ENCODE measurements at places on chromosomes 1 and 21. TPM values are rescaled to one million over a fixed set of nuclear protein-coding genes. Genes with fewer than 3 reads are reported as not detected.

DNA sequence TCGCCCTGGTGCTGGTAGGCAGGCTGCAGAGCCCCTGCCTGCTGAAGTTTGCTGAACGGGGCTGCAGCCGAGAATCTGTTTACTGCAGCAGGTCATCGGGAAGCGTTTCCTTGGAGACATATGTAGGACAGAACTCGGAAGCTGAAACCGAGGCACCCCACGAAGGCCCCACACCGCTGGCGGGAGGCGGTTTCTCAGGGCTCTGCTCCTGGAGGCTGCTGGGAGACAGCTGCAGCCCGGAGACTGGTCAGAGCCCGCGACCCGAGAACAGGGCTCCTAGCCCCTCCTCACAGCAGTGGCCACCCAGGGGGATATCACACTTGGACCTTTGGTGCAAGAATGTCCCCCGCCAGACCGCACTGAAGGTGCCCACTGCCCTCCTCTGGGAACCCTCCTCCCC, 12.7 kb upstream of the PLCH2 start:
- H3K27ac ChIP-seq = no peak overlapping the region
- H3K27me3 ChIP-seq = peaks cover 87% of the 10 kb centered on the region
- H3K4me3 ChIP-seq = no peak overlapping the region

GRCh38 chr1:202017749-202018467, 7.5 kb downstream of the ELF3 start:
- H3K27ac ChIP-seq = no peak overlapping the region
- peaks cover 6% of the 10 kb centered on the region for H3K27me3 ChIP-seq
- no peaks in the 10 kb centered on the region for H3K4me1 ChIP-seq
- H3K4me3 ChIP-seq = no peak overlapping the region
- no peaks in the 10 kb centered on the region for H3K36me3 ChIP-seq

- no peak overlapping the region for H3K27ac ChIP-seq
- no peaks in the 10 kb centered on the region for H3K4me1 ChIP-seq
- H3K4me3 ChIP-seq = no peak overlapping the region
- no peaks in the 10 kb centered on the region for H3K36me3 ChIP-seq
- H3K27me3 ChIP-seq = no peaks in the 10 kb centered on the region
- peak; percentile 4 for DNase-seq
Observed at GRCh38 chr1:43315481-43315880, 14.7 kb downstream of the TIE1 start.

DNA sequence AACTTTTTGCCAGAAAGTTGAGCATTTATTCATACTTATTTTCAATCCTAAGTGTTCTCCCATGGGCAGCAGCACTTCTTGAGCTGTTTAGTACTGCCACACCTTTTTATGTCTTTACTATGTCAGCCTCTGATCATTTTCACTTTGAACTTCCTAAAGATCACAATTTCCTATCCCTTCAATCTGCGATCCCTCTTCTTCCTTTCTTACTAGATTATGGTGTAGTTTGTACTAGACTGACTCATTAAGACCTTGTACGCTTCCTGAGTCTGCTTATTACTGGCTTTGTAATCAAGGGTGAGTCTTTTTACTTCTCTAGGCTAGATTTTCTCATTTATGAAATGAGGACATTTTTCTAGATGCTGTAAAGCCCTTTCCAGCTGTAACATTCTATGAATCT, 55.1 kb downstream of the LRIG2 start:
- no peaks in the 10 kb centered on the region for H3K36me3 ChIP-seq
- H3K27me3 ChIP-seq = no peaks in the 10 kb centered on the region
- no peak for DNase-seq
- peaks cover 16% of the 10 kb centered on the region for H3K4me1 ChIP-seq
- H3K4me3 ChIP-seq = no peak overlapping the region
- no peak overlapping the region for H3K27ac ChIP-seq

DNA sequence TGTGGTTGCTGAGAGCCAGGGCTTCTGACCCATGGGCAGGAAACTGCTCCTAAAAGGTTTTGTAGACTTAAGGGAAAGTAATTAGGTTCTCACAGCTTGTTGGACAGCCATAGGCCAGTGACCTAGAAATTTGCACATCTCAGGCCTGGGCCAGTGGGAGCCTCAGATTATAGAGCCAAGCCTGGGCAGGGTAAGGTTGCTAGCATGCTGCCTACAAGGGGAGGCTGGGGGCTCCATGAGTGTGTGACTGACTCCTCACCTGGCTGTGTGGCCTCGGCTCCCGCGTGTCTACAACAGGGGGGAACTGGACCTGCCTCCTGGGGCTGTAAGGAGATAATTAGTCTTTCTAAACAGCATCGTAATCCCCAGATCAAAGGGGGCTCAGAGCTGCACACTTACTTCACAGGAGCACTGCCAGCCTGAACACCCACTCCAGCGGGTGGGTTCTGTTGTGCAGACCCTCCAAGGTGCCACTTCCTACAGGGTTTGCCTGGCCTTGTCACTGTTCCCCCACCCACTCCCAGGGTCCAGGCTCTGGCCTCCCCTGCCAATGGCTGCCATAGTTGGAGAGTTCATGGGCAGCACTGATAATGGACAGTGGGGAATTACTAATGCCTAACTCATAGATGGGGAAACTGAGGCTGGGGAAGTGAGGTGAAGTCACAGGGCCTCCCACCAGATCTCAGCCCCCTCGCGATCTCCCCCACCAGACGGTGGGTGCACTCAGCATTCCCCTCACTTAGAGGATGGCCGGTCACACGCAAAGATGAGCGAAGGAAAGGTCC, 230.4 kb upstream of the TMEM51 start:
- DNase-seq = no peak
- no peaks in the 10 kb centered on the region for H3K27me3 ChIP-seq
- H3K4me1 ChIP-seq = peaks cover 11% of the 10 kb centered on the region
- peak overlapping the region; percentile 69 for H3K27ac ChIP-seq
- H3K4me3 ChIP-seq = no peak overlapping the region

DNA sequence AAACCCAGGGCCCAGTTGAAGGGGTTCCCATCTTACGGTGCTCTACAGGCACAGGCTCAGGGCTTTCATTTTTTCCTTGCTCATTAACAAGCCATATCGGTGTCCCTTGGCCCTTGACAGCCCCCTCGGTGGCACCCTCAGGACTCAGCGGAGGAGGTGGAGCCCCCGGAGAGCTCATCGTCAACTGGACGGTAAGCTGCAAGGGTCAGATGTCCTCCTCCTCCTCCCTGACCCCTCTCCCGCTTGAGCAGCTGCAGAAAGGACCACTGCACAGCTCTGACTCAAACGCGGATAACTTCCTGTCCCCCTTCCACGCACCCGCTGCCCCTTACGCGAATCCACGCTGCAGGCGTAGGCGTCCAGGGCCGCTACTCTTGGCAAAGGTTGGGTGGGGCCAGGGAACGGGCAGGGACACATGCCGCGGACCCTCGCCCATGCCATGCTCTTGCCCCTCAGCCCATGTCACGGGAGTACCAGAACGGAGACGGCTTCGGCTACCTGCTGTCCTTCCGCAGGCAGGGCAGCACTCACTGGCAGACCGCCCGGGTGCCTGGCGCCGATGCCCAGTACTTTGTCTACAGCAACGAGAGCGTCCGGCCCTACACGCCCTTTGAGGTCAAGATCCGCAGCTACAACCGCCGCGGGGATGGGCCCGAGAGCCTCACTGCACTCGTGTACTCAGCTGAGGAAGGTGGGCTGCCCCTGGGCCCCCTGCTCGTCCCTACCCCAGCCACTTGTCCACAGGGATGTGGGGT, 14.7 kb downstream of the TMEM81 start:
- H3K4me1 ChIP-seq = no peaks in the 10 kb centered on the region
- H3K27ac ChIP-seq = no peak overlapping the region
- no peaks in the 10 kb centered on the region for H3K36me3 ChIP-seq
- no peak overlapping the region for H3K4me3 ChIP-seq
- H3K27me3 ChIP-seq = no peaks in the 10 kb centered on the region

DNA sequence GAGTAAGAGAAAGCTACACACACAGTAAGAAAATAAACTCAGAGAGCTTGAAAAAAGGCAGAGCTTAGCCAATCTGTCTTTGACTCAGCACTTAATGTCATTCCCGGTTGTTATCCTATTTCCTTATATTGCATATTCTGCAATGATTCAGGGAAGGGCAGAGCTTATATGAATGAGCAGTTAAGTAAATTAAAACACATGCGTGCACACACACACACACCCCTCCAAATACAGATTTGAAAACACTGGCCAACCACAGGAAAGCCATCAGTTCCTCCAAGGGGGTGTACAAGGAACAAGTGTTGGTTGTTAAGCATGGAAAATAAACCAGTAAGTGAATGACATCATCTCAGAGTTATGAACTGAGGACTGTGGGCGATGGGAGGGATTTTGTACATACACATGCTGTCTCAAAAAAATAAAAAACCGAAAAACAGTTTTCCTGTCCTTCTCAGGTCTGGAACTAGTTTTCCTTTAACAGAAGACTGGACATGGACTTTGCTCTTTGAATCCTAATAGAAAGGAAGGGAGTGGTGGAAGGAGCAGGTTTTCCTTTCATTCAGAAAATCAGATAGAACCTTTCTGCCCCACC, 1.0 kb downstream of the IQGAP3 start:
- H3K27me3 ChIP-seq = no peaks in the 10 kb centered on the region
- no peaks in the 10 kb centered on the region for H3K36me3 ChIP-seq
- no peak overlapping the region for H3K4me3 ChIP-seq
- peak; percentile 8 for DNase-seq
- peaks cover 12% of the 10 kb centered on the region for H3K4me1 ChIP-seq
- H3K27ac ChIP-seq = no peak overlapping the region

DNA sequence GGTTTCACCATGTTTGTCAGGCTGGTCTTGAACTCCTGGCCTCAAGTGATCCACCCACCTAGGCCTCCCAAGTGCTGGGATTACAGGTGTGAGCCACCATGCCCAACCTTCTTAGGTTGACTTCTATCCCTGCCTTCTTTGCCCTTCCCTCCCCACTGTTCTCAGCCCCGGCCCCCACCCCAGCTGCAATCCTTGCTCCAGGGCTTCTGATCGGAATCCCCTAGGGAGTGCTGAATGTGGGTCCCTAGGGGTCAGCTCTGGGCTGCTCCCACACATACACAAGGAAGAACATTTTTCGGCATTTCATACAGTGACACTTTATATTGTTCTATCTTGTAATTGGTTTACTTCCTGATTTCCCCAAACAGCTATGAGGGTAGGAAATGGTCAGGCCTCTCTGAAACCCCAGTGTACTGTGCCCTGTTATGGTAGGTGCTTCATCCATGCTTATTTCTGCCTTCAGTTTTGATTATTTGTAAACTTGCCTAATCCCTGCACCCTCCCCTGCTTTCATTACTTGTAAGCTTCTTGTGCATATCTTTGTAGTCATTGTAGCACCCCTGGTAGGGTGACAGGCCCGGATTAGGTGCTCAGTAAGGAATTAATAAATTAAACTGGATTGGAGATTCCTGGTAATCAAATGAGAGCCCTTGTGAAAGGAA, 5.8 kb upstream of the SRP9 start:
- H3K4me3 ChIP-seq = no peak overlapping the region
- H3K27me3 ChIP-seq = no peaks in the 10 kb centered on the region
- H3K4me1 ChIP-seq = peaks cover 78% of the 10 kb centered on the region

DNA sequence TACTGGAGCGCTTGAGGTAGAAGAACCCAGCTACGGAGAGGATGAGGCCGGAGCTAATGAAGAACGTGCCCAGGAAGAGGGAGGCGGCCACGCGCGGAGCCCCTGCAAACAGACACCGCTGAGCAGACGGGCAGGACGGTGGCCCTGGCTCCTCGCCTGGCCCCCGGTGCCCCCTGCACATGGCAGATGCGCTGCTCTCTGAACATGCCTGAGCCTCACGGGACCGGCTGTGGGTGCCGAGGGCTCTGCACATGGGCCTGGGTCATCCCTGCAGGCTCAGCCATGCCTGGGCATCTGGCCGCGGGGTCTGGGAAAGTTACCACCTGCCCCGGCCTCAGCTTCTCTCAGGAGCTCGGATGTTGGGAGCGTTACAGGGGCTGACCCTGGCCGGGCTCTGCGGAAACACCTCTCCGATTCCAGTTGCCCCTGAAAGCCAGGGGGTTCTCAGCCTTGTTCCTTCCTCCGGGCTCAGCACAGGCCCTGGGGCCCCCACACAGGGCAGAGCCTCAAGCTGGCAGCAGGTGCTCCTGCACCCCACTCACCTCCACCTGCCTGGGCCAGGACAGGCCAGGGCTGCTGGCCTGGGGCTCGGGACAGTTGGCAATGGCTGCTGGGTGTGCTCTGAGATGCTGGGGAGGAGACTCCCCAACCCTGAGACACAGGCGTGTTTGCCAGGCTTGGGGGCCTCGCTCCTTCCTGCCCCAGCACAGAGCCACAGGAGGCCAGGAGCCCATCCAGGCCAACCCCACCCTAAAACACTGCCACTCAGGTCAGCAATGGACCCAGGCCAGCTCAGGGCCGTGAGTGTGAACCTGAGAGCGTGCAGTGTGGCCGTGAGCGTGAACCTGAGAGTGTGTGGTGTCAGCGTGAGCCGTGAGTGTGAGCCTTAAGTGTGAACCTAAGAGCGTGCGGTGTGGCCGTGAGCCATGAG, 12.1 kb upstream of the RNF223 start:
- no peaks in the 10 kb centered on the region for H3K36me3 ChIP-seq
- H3K27ac ChIP-seq = no peak overlapping the region
- H3K27me3 ChIP-seq = no peaks in the 10 kb centered on the region
- H3K4me1 ChIP-seq = no peaks in the 10 kb centered on the region
- DNase-seq = no peak
- H3K4me3 ChIP-seq = no peak overlapping the region

Gene LAMB3
- 0.14 TPM for total RNA-seq

Gene NR1I3
- total RNA-seq = not detected

Gene GBP3
- 6.4 TPM for total RNA-seq

Gene PROX1
- total RNA-seq = 5.4 TPM

Gene DBT
- 14.3 TPM for total RNA-seq

Gene LIN28A
- not detected for total RNA-seq

All from sigmoid colon (tissue), 7 donors.